ENCODE measurements at places on chromosomes 16 and 17.

GRCh38 chr16:84237994-84238750 lies 1.6 kb downstream of the KCNG4 start:
- DNase-seq: no peak

GRCh38 chr16:50309156-50309526 lies 42.8 kb downstream of the ADCY7 start:
- no peak for DNase-seq

DNA sequence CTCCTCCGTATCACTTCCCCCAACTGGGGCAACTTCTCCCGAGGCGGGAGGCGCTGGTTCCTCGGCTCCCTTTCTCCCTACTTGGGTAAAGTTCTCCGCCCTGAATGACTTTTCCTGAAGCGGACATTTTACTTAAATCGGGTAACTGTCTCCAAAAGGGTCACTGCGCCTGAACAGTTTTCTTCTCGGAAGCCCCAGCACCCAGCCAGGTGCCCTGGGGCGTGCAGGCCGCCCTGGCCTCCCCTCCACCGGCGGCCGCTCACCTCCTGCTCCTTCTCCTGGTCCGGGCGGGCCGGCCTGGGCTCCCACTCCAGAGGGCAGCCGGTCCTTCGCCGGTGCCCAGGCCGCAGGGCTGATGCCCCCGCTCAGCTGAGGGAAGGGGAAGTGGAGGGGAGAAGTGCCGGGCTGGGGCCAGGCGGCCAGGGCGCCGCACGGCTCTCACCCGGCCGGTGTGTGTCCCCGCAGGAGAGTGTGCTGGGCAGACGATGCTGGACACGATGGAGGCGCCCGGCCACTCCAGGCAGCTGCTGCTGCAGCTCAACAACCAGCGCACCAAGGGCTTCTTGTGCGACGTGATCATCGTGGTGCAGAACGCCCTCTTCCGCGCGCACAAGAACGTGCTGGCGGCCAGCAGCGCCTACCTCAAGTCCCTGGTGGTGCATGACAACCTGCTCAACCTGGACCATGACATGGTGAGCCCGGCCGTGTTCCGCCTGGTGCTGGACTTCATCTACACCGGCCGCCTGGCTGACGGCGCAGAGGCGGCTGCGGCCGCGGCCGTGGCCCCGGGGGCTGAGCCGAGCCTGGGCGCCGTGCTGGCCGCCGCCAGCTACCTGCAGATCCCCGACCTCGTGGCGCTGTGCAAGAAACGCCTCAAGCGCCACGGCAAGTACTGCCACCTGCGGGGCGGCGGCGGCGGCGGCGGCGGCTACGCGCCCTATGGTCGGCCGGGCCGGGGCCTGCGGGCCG lies 1.6 kb downstream of the HIC1 start:
- DNase-seq: peak; percentile 55

DNA sequence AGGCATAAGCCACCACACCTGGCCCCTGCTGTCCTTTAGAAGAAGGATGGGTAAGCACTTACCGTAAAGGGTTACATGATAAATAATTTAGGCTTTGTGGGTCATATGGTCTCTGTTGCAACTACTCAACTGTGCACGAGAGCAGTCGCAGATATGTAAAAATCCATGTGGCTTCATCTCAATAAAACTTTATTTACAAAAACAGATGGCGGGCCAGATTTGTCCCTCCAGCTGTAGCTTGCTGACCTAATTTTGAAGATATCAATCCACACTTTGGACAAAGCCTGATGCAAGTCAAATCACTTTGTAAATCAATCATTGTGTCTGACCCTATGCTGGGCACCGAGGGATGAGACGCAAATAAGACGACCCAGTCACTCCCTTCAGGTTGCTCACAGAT lies 12.1 kb downstream of the TEKT5 start:
- no peak for DNase-seq

- peak; percentile 95 for DNase-seq
These were observed at the start of gene AURKB for GRCh38 chr17:8209907-8210760. Gene AURKB, minus strand, starts transcription at chr17:8210575. Its CDS starts 351 bp downstream, at chr17:8210224.

GRCh38 chr16:88086571-88087516 lies 135.6 kb downstream of the BANP start:
- no peak for DNase-seq

GRCh38 chr17:47703191-47703591 lies 9.2 kb downstream of the TBKBP1 start:
- peak; percentile 56 for DNase-seq

GRCh38 chr16:15708096-15708495 lies 58.1 kb downstream of the NDE1 start:
- DNase-seq: no peak

DNA sequence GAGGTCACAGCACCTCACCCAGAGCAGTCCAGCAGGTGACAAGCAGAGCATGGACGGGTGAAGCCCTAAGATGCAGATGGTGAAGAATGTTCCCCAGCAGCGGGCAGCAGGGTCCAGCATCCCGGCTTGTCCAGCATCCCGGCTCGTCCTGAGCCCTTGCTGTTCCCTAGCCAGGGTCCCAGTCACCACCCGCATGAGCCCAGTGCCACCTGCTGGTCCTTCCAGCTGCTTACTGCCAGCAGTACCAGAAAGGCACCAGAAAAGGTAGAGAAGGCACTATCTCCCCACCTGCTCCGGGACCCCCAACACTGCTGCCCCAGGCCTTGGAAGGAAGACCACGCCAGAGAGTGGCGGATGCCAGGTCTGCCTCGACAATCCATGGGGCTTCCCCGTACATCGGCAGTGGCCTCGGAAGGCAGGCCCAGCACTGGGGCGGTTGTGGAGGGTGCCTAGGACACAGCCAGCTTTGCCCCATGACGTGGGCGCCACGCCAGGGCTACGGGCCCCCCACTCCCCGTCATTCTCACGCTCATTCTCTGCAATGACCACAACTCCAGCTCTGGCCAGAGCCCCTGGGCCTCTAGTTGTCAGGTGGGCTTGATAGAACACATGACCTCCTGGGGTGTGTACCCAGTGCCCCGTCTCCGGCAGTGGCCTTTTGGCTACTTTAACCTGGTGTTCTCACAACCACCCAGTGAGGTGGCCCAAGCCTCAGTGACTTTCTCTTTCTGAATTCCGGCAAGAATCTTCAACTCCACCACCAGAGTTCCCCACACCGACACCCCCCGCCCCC lies 1.4 kb downstream of the CENPX start:
- peak; percentile 63 for DNase-seq

GRCh38 chr17:70355185-70355584 lies 185.9 kb downstream of the KCNJ2 start:
- DNase-seq: no peak

- DNase-seq: no peak
These were observed 240.7 kb downstream of the PARN start for GRCh38 chr16:14389359-14389758.

GRCh38 chr17:17928398-17929287 lies 43.6 kb downstream of the TOM1L2 start:
- DNase-seq: no peak

- DNase-seq: no peak
These were observed 280.0 kb downstream of the SHISA9 start for GRCh38 chr16:13181432-13181831.

DNA sequence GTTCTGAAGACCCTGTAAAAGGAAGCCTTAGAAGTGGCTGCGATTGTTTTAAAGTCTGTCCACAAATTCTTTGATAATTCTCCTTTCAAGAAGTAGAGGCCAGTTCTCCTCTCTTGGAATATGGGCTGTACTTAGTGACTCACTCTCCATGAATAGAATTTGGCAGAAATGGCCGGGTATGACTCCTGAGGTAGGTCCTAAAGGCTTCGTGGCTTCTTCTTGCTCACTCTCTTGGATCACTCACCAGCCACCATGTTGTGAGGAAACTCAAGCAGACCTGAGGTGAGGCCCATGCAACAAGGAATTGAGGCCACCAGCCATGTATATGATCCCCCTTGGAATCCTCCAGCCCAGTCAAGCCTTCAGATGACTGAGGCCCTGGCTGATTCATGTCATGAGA lies 75.8 kb downstream of the WWOX start:
- DNase-seq: no peak

- no peak for DNase-seq
These were observed 8.8 kb downstream of the NDEL1 start for GRCh38 chr17:8444494-8444893.

DNA sequence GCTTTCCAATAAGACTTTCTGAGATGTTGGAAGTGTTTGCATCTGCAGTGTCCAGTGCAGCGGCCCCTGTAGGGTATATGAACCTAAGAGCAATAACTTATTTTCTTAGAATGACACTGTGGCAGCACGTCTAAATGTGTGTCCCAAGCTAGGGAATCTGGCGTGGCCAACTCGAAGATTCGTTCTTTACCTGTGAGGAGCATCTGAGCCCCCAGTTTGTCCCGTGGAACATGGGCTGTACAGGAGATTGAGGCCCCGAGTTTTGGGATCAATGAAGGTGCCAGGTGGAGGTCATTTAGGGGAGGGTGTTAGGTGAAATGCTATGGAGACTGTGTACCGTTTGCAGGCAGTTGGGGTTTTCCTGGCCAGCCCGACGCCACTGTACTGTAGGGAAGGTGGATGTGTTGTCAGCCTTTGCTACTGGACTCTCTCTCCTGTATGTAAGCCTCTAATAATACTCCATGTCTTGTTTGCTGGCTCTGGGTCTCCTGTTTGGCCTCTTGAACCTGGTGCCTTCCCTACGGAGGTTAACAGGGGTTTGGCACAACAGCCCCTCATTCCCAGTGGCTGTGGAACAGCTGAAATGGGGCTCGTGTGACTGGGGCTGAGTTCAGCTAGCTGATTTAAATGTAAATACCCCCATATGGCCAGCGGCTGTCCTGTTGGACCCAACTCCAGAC lies 45.5 kb upstream of the SDK2 start:
- no peak for DNase-seq

DNA sequence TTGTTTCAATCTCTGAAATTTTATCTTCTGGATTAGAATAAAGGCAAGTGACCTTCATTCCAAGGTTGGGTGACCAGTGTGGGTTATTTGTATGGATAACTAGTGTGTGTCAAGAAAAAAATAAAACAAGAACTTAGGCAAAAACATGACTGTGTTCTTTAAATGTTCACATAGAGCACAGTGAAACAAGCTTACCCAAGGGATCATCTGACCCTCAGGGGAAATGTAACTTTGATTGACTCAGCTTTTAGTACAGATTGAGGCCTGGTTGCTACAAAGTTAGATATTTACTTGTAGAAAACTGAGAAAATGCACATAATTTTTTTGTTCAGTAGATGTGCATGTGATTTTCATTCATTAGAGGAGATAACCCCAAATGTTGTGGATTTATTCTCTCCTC lies 6.7 kb downstream of the CACNG3 start:
- DNase-seq: no peak

- DNase-seq: no peak
These were observed 40.8 kb downstream of the MRTFB start for GRCh38 chr16:14111713-14112538.

DNA sequence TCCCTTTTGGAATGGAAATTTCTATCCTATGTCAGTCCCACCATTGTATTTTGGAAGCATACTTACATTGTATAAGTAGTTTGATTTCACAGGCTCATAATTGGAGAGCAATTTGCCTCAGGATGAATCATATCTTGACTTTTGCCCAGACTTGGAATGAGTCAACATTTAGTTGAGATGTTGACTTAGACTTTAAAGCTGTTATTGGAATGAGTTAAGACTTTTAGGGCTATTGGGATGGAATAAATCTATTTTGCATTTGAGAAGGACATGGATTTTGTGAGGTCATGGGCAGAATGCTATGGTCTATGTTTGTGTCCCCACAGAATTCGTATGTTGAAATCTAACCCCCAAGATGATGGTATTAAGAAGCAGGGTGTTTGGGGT lies 12.2 kb upstream of the ZNF594 start:
- DNase-seq: no peak

DNA sequence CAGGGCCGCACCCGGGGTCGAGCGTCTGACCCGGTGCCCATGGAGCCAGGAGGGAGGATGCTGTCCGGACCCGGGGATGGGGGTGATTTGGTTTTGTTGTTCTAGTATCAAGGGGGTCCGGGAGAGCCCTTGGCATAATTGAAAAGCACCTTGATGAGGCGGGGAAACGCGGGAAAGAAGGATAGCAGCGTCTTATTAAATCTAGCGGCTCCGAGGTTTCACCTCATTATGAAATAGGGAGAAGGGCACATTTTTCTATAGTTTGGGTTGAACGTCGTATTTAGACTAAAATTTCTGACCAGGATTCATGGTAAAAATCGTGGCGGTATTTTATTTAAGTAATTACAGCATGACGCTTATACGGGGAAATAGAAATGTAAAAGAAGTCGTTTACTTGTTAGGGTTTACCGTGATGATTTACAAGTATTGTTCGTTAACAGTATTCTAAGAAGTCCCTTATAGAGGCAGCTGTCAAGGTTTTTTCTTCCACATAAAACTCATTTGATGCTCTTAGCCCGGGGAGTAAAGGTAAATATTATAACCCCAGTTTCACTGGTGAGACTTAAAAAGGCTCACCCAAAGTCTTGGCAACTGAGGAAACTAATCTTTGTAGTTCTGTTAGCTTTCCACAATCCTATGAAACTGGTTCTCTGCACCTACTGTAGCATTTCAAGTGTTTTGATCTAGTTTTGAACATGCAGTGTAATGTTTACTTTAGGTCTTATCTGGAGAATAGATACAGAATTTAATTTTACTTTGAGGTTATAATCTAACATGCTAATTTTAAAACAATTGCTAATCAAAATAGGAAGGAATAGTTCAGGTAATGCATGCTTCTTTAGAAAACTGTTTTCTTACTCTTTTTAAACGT lies 756 bp downstream of the LUC7L3 start:
- DNase-seq: no peak

DNA sequence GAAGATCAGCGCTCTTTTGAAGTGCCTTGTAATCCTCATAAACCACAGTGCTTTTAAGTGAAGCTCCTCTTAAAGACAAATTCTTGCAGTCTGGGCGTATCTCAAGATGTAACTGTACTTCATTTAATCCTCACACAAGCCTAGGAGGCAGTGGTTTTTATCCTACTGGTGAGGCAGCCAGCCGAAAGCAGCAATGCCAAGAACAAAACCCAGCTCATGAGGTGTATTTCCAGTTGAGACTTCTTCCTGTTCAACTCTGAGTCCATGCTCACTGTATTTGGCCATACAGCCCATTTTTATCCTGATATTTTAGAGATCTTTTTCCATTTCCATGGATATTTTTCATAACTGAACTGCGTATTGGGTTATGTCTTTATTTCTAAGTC lies 13.7 kb downstream of the CTRB2 start:
- DNase-seq: no peak

- DNase-seq: no peak
These were observed 2.9 kb upstream of the GALK1 start for GRCh38 chr17:75767881-75768280.
